ENCODE measurements at places on chromosomes 2 and 18.

DNA sequence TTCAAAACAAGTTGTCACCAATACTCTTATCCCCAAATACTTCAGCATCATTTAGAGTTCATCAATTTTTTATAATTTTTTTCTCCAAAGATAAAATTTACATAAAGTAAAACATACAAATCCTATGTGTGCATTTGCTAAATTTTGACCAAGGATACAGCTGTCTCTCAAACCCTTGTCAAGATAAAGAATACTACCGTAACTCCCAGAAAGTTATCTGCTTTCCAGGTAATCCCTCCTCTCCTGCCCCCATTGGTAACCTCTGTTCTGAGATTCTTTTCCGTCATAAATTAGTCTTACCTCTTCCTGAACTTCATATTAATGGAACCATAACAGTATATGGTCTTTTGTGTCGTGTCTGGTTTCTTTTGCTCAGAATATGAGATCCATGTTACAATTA is 49.2 kb downstream of the BCL2L11 start:
- DNase-seq = no peak

DNA sequence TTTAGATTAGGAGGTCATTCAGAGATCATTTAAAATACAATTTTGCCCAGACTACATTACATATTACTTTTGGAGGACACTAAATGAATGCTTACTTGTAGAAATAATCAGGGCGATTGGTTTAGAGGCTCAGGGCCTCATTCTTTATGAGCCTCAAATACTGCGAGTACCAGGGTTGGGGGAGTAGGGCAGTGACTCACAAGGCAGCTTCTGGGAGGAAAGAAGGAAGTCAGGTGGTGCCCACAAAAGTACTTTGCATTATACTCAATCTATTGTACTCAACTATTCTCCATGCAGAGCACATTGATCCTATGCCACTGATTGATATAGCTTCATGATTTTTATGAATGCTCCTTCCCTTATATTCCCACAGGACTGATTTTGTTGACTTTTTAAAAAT is 166.9 kb downstream of the SOCS6 start:
- no peak for DNase-seq

- DNase-seq = no peak
These were observed 230.7 kb downstream of the HAUS1 start for GRCh38 chr18:46334868-46335281.

DNA sequence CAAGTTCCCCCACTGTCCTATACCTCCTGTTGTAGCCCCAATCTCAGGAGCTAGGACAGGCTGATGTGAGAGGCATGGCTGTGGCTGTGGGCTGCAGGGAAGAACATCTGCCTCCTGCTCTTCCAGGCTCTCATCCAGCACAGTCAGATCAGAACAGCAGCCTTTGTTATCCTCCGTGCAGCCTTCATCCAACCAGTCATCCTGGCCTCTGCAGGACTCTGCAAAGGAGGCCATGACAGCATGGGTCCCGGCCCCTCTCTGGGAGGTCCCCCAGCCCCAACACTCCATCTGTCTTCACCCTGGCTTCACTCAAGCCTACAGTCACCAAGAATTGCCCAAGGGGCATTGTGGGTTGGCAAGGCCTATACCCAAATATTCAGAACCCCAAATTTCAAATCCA is 223.2 kb upstream of the COPS8 start:
- DNase-seq = no peak

- no peak for DNase-seq
These were observed 26.3 kb downstream of the B4GALT6 start for GRCh38 chr18:31657823-31658669.

DNA sequence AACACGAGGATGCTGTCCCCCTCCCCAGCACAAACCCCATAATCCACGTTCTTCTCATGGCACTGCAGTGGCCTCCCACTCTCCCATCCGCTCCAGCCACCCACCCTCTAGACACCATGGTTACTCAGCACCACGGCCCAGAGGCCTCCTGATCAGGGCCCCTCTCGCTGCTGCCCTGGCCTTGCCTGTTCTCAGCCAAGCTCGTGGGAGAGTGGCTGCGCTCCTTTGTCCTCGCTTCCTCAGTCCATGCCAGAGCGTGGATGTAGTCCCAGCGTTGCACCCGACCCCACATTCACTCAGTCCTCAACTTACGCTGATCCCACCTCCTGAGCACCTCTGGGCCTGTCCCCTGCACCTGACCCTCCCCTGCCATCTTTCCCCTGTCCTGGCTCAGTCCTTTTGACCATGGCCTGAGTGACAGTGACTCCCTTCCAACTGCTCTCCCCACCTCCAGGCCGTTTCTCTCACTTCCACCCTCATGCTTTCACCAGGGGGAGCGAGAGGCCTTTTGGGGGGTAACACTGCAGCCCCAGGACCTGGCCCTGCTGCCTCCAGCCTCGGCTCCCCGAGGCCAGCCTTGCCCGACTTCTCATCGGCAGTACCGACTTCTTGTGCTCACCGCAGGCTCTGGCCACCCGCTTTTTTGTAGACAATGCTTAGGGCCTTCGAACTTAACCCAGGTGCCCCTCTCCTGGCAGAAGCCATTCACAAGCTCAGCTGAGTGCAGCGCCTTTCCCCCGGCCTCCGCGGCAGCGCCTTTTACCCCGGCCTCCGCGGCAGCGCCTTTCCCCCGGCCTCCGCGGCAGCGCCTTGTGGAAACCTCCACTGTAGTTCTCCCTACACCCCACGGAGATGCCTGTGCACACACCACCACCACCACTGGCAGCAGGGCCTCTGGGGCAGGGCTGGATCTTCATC is 131.4 kb downstream of the CLIP4 start:
- no peak for DNase-seq
